ENCODE measurements at places on chromosomes 2 and 18.
A peak's percentile ranks its signal among the peaks of the same experiment; 100 is the strongest.

- no peak for DNase-seq
Observed at GRCh38 chr2:1224901-1225300, 188.4 kb upstream of the TPO start.

DNA sequence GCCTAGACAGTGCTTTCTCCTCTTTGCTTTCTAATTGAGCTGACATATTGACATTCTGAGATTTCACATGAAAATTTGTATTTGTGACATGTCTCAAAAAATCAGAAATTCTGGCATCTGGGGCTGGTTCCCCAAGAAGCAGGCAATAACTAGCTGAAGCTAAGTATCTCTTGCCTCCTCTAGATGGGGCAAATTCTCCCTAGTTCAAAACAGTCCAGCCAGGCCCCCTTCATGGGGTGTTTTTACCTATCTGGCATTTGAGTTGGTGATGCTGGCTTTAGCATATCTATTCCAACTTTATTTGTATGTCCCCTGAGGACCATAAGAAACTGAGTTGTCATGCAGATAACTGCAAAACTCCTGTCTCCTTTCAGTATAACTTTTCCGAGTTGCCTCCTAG lies 39.9 kb downstream of the ARHGAP15 start:
- no peak for DNase-seq

DNA sequence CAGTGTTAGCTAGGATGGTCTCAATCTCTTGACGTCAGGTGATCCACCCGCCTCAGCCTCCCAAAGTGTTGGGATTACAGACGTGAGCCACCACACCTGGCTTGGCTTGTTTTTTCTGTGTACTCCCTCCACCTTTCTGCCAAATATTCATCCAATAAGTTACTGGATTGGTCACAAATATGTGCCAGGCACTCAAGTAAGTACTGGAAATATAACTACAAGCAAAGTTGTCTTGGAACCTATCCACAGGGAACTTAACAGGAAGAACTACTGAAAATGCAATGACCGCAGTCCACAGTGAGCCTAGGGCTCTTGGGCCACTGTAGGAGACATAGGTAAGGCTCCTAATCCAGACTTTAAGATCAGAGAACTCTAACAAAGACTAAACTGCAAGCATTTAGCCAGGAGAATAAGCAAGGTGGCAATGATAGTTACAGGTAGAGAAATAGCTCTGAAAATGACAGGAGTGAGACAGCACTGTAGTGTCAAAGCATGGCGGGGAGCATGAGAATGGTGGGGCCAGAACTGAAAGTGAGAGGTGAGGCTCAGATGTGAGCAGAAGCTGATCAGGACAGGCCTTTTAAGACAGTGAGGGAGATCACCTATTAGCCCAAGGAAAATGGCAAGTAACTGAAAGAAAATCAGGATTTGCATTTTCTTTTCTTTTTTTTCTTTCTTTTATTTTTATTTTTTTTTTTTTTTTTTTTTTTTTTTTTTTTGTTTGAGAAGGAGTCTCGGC lies 252.1 kb downstream of the RBM43 start:
- DNase-seq = no peak

DNA sequence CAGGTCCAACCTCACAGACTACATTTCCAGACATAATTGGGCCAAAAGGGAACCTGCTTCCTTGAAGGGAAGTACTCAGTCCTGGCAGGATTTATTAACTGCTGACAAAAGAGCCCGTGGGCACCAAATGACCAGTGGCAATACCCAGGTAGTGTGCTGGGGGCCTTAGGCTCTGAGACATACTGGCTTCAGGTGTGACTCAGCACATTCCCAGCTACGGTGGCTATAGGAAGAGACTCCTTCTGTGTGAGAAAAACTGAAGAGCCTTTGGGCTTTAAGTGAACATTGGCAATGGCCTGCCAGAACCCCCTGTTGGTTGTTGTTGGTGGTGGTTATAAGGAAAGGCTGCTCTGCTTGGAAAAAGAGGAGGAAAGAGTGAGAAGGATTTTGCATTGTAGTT lies 401.8 kb downstream of the KCNJ3 start:
- DNase-seq = no peak

DNA sequence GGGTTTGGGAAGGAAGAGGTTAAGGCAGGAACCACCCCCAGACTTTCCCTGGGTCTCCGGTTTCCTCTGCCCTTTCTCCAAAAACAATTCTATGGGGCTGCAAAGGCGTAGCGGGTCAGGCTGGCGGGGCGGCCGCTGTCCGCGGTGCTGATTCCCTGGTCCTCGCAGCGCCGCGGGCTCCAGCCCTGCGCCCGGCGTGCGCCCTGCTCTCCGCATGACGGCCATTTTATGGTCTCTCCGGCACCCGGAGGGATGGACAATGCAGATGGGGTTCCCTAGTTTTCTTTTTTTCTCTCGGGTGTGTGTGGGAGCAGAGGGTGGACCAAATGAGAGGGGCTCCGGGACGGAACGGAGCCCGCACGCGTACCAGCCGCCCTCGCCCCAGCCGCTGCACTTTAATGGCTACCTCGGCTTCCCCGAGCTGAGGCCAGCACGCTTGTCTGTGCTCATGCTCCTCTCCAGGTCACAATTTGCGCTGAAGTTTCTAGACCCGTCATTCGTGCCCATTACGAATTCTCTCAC lies 1.6 kb downstream of the ST8SIA3 start:
- DNase-seq = no peak

- no peak for DNase-seq
Observed at GRCh38 chr2:28588292-28588670, 92.4 kb downstream of the PLB1 start.

DNA sequence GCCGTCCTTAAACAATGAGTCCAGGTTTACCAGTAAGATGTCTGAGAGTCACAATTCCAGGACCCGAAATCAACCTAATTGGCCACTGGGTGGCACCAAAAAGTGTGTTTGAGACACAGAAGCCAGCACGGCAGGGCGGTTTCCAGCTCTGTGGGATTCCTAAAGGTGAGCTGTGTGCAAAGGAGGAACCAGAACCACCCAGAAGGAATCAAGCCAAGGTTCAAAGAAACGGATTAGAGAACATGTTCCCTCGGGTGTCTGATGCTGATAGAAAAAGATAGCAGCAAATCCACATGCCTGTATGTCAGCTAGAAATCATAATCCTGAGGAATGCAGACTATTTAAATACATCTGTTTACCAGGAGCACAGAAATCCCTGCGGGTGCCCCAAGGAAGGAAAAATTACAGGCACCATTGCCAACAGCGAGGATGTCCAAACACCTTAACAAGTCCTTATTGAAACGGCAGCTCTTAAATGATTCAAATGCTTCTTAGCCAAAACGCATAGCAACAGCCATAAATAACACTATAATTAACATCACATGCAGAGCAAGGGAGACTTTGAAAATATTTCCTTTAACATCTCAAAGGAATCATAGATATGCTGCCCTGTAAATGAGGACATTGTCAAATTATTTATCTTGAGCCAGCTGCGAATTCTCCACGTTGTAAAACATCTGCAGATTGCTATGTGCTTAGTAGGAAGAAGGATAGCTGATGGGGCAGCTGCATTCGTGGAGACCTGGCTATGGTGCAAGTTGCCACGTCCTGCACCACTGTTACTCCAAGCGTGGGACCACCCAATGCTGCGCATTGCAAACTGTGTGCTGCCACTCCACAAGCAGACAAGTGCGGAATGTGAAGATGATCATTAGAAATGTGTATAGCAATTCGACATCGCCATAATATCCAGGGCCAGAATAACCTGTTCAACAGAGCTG lies 318.7 kb upstream of the NCKAP5 start:
- DNase-seq = peak; percentile 25

DNA sequence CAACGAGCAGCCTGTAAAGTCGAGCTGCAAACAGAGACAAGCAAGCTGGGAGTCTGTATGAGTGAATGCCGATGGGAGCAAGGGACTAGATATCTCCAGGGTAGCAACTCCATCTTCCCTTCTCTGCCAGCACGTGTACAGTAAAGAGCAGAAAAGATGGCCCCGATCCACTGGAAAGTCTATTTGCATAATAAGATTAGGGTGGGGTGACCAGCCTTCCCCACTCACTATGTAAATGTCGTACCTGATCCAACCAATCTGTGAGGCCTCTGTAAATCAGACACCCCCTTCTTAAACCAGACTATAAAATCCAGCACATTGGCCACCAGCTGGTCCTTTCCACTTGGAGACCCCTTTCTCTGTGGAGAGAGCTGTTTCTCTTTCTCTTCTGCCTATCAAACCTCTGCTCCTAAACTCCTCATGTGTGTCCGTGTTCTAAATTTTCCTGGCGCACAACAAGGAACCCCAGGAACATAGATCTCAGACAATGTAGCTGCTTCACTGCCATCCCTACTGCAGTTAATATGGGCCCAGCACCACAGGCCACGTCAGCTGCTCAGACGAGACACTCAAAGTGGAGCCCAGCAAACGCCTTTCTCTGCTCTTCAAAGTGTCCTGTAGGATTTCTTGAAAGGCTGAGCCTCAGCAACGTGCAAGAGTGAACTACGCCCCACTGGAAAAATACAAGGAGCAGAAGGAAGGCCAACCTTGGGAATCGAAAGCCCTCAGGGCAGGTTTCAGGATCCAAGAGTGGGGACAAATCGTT lies 26.1 kb downstream of the DIPK1C start:
- DNase-seq = no peak

- DNase-seq = no peak
Observed at GRCh38 chr2:28294451-28294850, 98.2 kb upstream of the FOSL2 start.

- DNase-seq = no peak
Observed at GRCh38 chr2:20205915-20206524, 18.9 kb downstream of the SDC1 start.

GRCh38 chr2:7904319-7904718 lies 777.5 kb upstream of the ID2 start:
- no peak for DNase-seq

DNA sequence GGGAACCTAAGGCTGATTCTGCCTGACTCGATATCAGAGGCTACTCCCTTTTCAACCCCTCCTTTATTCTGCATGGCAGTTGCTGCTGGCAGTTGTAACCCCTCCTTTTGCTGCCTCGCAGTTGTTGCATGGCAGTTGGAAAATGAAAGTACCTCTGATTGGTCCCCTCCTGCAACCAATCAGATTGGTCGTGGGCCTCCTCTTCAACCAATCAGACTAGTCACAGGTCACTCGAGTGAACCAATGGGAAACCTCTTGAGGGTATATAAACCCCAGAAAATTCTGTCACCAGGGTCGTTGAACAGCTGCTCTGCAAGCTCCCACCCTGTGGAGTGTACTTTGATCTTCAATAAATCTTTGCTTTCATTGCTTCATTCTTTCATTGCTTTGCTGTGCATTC lies 294.3 kb upstream of the SLC8A1 start:
- DNase-seq = no peak

- DNase-seq = no peak
Observed at GRCh38 chr2:217023611-217024010, 163.7 kb upstream of the TNP1 start.

DNA sequence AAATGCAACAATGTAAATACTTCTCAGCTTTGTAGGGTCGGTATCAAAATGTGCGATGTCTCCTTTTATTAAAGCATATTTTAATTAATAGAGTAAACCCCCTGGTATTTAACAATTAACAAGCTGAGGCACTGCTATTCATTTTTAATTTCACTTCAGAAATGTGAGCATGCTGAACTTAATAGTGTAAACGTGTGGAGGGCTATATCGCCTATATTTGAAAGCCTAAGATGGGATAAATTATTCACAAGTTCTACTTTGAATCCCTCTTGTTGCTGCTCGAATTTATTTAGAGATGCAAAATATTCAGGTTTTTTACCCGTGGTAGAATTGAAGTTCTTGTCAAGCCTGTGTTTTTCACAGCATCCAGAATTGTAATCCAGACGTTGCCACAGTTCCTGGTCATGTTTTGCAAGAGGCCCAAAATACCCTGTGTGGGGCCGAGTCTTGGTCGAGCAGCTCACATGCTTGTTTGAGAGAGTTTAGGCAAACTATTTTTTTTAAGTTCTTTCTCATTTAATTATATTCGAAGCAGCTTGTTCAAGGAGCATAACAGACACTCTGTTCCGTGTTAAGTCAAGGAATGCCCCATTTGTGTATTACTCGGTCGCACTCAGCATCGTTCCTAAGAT lies 2.5 kb downstream of the SALL3 start:
- DNase-seq = no peak

GRCh38 chr2:105150231-105150630 lies 91.3 kb upstream of the GPR45 start:
- no peak for DNase-seq

GRCh38 chr2:142834021-142834420 lies 43.4 kb upstream of the KYNU start:
- no peak for DNase-seq

- DNase-seq = no peak
Observed at GRCh38 chr18:59006461-59007067, 133.1 kb upstream of the SEC11C start.

- DNase-seq = no peak
Observed at GRCh38 chr2:195861821-195862220, 204.8 kb downstream of the SLC39A10 start.

DNA sequence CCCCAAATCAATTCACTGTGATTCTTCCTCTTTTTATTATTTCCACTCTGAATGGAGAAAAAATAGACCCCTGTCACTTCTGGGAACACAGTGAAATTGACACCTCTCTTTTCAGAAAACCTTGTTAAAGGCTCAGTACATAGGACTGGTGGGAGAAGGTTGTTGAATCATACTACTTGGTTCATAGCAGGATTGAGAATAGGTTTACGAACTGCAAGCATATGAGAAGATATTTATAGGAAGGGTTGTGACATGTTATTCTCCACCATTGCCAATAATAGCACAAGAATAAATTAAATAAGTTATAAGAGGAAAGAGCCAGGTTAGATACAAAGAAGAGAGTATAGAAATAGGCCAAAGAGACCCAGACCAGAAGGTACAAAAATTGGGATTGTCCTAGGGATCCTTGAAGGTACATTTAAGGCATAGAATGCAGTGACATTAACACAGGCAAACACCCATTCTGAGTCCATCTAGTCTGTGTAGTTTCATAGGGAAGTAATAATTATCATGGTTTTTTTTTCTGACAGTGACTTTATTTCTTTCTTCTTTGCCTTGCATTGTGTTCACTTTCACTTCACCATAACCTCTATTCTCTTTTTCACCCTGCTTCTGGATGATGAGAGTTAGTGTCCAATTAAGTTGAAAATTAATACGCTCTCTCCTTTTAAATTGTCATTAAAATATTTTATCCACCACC lies 21.8 kb upstream of the SERPINE2 start:
- DNase-seq = no peak
